ENCODE measurements at places on chromosomes 13 and 19. TPM values are rescaled to one million over a fixed set of nuclear protein-coding genes. Genes with fewer than 3 reads are reported as not detected.

CEACAM16 gene
- polyA plus RNA-seq = 0.09 TPM

FRY gene
- 4.8 TPM for polyA plus RNA-seq

HIPK4 gene
- 0.07 TPM for polyA plus RNA-seq

OVOL3 gene
- polyA plus RNA-seq = 0.11 TPM

OBI1 gene
- polyA plus RNA-seq = 7.7 TPM

GPR12 gene
- polyA plus RNA-seq = 0.02 TPM

SPACA4 gene
- not detected for polyA plus RNA-seq

GDF15 gene
- 2.2 TPM for polyA plus RNA-seq

VSTM2B gene
- polyA plus RNA-seq = 0.16 TPM

TNNT1 gene
- 11.9 TPM for polyA plus RNA-seq

SPTBN4 gene
- 0.73 TPM for polyA plus RNA-seq

CACNG8 gene
- 0.05 TPM for polyA plus RNA-seq

PSG2 gene
- polyA plus RNA-seq = 0.05 TPM

ATP12A gene
- polyA plus RNA-seq = 2.2 TPM

IGFL1 gene
- 26.9 TPM for polyA plus RNA-seq

PCDH9 gene
- polyA plus RNA-seq = 0.82 TPM

CEBPA gene
- polyA plus RNA-seq = 10.1 TPM

RNASEH2B gene
- 187 TPM for polyA plus RNA-seq

ZNF776 gene
- 13.8 TPM for polyA plus RNA-seq

PLIN5 gene
- 12.3 TPM for polyA plus RNA-seq

PNMA8B gene
- 4.4 TPM for polyA plus RNA-seq

DACH1 gene
- 2.7 TPM for polyA plus RNA-seq

CTXN1 gene
- 0.82 TPM for polyA plus RNA-seq

DCT gene
- 0.73 TPM for polyA plus RNA-seq

TUBA3C gene
- not detected for polyA plus RNA-seq

EXOC3L2 gene
- 0.75 TPM for polyA plus RNA-seq

KCNC3 gene
- 6.8 TPM for polyA plus RNA-seq

CFAP97D2 gene
- 0.34 TPM for polyA plus RNA-seq

ZNF417 gene
- polyA plus RNA-seq = 5.4 TPM

POLR2E gene
- polyA plus RNA-seq = 84.0 TPM

HAUS8 gene
- polyA plus RNA-seq = 19.5 TPM

ZNF442 gene
- 1.9 TPM for polyA plus RNA-seq

PRODH2 gene
- 0.23 TPM for polyA plus RNA-seq

GGN gene
- polyA plus RNA-seq = 0.07 TPM

FTL gene
- 8,316 TPM for polyA plus RNA-seq

CD209 gene
- 8.5 TPM for polyA plus RNA-seq

FAM216B gene
- polyA plus RNA-seq = 0.14 TPM

FCAR gene
- polyA plus RNA-seq = 0.32 TPM

CGB3 gene
- polyA plus RNA-seq = 0.37 TPM

ZNF665 gene
- polyA plus RNA-seq = 7.7 TPM

Measured in thymus (tissue), 14 donors.